ENCODE measurements at places on chromosomes 2 and 18. TPM values are rescaled to one million over a fixed set of nuclear protein-coding genes. Genes with fewer than 3 reads are reported as not detected.

Gene LRRTM4
- total RNA-seq: 0.07 TPM

DNA sequence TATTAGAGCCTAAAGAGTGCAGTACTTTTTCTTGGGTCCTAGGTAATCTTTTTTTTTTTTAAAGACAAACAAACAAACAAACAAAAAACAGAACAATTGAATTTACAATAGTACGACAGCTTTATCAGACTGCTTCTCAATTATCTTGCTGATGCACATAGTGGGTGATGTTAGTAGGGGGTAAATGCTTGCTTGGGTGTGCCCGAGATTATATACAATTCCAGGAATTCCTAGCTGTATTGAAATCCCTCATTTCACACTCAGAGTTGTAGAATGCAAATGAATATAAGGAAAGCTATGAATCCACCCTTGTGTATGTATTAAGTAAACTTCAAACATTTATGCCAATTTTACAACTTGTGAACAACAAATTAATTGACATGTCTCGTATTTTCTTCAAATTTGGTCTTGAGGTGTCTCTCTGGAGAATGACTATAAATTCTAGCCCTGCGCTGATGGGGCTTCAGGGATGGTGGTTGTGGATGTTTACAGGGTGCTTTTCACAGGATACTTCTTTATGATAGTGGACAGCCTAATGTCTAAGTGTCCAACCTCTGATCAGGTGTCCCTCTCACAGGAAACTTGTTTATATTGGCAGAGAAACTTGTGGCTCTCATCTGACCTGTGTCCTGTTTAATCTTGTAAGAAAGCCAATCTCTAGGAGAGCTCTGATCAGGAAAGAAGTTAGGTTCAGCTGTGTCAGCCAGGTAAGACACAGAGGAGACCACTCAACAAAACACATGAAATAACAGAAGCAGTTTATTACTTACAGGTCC is 61.9 kb upstream of the SLC39A10 start:
- no peak for DNase-seq

GRCh38 chr2:182920631-182921056 is 54.2 kb upstream of the FRZB start:
- no peak for DNase-seq

DNA sequence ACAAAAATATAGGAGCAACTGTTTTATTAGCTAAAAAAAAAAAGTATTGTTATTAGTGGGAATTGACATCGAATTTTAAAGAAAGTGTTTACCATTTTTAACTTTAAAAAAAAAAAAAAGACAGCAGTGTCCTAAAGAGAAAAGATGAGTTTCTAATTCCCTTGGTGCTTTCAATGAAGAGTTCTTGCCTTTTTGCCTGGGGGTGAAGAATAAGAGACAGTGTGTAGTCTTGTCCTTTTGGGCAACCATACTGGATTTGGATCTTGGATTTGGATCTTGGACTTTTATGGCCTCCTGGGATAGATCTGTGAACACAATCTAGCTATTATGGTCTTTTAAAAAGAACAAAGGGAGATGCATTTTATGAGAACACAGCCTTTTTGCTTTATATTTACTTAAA is 60.2 kb upstream of the GLS start:
- no peak for DNase-seq

GRCh38 chr18:23067236-23067635 is 68.0 kb upstream of the CABLES1 start:
- DNase-seq: peak; percentile 48

- DNase-seq: no peak
Measured at GRCh38 chr2:12556762-12557161, 160.0 kb upstream of the TRIB2 start.

- DNase-seq: no peak
Measured at GRCh38 chr2:85034158-85034557, 63.2 kb downstream of the KCMF1 start.

Gene RUFY4
- 0.11 TPM for total RNA-seq
